ENCODE measurements at places on chromosomes 6 and 20. TPM values are rescaled to one million over a fixed set of nuclear protein-coding genes. Genes with fewer than 3 reads are reported as not detected.

The DAAM2 gene
- 96.0 TPM for total RNA-seq

The VGLL2 gene
- total RNA-seq = not detected

The THBD gene
- 52.5 TPM for total RNA-seq

The ADA gene
- total RNA-seq = 12.0 TPM

The PHACTR1 gene
- total RNA-seq = 1.6 TPM

The TGM3 gene
- not detected for total RNA-seq

The JPH2 gene
- total RNA-seq = 2.2 TPM

The LY6G5B gene
- total RNA-seq = 4.0 TPM

The KHDC1L gene
- total RNA-seq = not detected

The BPIFB4 gene
- total RNA-seq = not detected

The TPD52L1 gene
- total RNA-seq = 32.4 TPM

The REM1 gene
- 0.07 TPM for total RNA-seq

The RALY gene
- total RNA-seq = 57.8 TPM

The MUCL3 gene
- total RNA-seq = not detected

The NOX3 gene
- not detected for total RNA-seq

The CALHM6 gene
- 1.5 TPM for total RNA-seq

The ABCF1 gene
- 55.0 TPM for total RNA-seq

The SCRT2 gene
- total RNA-seq = not detected

The FERMT1 gene
- total RNA-seq = 6.4 TPM

The SNAP91 gene
- total RNA-seq = not detected

The EYS gene
- under 0.01 TPM for total RNA-seq

The PRR18 gene
- total RNA-seq = not detected

The LY86 gene
- total RNA-seq = not detected

The PRSS35 gene
- 4.2 TPM for total RNA-seq

The SLC52A3 gene
- not detected for total RNA-seq

The CYP39A1 gene
- total RNA-seq = 0.78 TPM

The SPATA25 gene
- 0.65 TPM for total RNA-seq

The ZFP57 gene
- total RNA-seq = 0.07 TPM

The DHX16 gene
- total RNA-seq = 40.8 TPM

The TREM1 gene
- total RNA-seq = 1.5 TPM

The ANKEF1 gene
- 2.5 TPM for total RNA-seq

The HTR1E gene
- total RNA-seq = not detected

The C6orf132 gene
- total RNA-seq = 0.66 TPM

The POU3F2 gene
- total RNA-seq = not detected

The SEC23B gene
- 67.4 TPM for total RNA-seq

The SLPI gene
- total RNA-seq = 0.52 TPM

Measured in smooth muscle cell of the pulmonary artery (primary cell).